ENCODE measurements at places on chromosomes 5 and 9.

DNA sequence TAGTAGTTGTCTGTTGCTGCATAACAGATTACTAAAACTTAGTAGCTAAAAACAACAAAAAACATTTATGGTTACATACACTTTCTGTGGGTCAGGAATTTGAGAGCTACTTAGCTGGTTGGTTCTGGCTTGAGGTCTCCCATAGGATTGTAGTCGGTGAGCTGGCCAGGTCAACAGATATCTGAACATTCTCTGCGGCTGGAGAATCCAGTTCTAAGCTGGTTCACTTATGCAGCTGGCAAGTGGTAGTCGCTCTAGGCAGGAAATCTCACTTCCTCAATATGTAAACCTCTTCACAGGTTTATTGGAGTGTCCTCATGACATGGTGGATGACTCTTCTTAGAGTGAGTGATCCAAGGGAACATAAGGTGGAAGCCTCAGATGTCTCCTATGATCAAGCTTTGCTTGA, 65.7 kb upstream of the TNFAIP8 start:
- no peak for DNase-seq

GRCh38 chr5:17147170-17147569, 70.3 kb upstream of the BASP1 start:
- DNase-seq = no peak

DNA sequence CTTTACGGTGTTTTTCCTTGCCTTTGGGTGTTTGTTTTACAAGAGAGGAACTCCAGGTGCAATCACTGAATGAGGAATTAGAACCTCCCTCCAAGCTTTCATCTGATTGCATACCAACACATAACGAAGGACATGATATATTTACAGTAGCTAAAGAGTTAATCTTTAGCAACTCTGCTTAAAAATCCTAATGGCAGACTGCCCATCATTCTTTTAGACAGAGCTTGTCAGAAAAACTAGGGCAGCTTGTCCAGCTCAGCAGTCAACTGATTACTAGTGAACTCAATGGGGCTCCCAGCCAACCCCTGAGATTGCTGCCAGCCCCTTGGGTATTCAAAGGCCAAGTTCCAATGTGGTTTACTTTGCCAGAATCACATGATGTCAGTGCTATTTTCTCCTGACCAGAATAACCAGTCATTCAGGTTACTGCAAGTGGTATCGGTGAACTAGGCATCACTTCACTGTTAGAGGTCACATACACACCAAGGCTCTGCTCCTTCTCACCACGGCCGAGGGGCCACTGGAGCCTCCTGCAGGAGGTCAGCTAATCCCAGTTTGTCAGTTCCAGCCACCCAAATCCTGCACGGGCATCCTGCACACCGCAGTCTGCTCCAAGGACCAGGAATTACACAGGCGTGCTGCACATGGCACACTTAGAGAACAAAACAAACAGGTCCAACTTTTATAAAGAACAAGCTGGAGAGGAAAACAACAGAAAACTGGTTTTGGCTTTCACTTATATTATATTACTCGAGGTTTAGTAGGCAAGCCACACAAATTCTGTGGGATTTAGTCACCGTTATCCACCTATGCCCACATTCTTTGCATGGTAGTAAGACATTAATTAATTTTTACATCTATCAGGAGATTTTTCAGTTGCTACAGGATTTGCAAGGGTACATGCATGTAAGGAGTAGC, 62.5 kb downstream of the NFIB start:
- DNase-seq = peak; percentile 92

DNA sequence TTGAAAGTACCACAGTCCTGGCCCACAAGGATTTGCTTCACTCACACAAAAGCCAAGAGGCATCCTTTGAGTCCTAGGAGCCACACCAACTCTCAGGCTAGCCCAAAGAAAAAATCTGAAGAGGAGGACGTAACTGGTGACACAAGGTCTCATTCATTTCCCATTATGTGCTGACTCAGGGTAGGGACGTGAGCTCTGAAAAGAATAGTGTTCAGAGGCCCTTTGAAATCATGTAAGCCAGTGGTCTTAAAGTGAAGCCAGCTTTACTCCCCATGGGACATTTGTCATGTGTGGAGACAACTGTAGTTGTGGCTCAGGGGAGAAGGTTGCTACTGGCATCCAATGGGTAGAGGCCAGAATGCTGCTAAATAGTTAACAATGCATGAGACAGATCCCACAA, 332.4 kb downstream of the KCTD16 start:
- no peak for DNase-seq

DNA sequence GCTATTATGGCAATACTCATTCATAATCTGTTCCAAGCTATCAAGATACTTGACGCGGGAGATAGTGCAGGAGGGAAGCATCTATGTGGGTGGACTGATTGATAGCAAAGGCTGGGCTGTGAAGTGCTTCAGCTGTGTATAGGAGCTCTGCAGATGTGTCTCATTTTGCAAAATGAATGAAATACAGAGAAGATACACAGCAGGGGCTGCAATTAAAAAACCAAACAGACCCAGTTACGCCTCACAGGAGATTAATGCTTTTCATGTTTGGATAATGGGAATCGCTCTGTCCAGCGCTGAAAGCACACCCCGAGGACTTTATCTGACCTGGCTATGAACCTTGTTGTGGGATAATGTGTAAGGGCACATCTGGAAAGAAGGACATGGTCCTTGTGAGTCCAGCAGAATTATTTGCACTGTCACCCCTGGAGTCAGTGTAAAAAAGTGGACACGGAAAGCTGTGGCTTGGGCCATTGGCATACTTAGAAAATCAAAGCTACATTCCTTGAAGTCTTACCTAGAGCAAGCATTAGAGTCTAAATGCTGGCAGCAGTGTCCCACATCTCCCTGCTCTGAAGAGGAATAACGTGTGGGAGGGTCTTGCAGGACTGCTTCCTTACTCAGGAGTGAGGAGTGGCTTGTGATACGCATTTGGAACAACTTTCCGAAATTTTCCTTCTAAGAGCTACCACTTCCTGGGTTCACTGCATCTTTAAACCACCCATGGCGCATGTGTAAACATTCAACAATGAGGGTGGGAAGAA, 2.6 kb downstream of the SH3RF2 start:
- DNase-seq = no peak

DNA sequence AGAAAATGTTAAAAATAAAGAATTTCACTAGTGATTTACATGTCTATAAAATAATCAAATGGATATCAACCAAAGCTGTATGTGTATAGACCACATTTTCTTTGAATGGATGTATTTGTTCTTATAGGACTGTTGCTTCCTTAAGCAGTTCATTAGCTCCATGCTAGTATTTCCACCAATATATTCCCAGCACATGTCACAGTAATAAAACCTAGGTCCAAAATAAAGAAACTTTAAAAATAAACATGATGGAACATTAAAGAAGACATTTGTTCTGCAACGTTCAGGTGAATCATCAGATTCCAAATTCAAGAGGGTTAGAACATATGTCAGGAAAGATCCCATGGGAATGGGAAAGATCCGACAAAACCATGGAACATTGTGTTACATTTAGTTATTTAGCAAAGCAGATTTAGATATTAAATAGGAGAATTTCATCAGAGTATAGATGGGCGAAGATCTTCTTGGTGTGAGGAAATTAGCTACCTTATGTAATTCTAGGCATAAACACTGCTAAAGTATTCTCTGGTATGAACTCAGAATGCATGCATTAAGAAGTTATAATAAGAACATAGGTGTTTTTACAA, 490.7 kb downstream of the CDH18 start:
- no peak for DNase-seq

- DNase-seq = peak; percentile 70
These were observed 165.6 kb downstream of the YTHDC2 start for GRCh38 chr5:113678924-113679575.

GRCh38 chr5:72408603-72409002, 88.4 kb downstream of the PTCD2 start:
- no peak for DNase-seq

GRCh38 chr5:159316519-159317383, 13.5 kb downstream of the IL12B start:
- DNase-seq = peak; percentile 55

- DNase-seq = no peak
These were observed 38.5 kb downstream of the FAM219A start for GRCh38 chr9:34419716-34420504.

- no peak for DNase-seq
These were observed 95.0 kb upstream of the EFNA5 start for GRCh38 chr5:107765805-107766063.

- DNase-seq = peak; percentile 18
These were observed 101.9 kb downstream of the PDE8B start for GRCh38 chr5:77312413-77312812.

GRCh38 chr5:168298949-168299348, 7.5 kb downstream of the WWC1 start:
- DNase-seq = no peak

GRCh38 chr9:134356496-134357470, 30.5 kb downstream of the RXRA start:
- peak; percentile 66 for DNase-seq

DNA sequence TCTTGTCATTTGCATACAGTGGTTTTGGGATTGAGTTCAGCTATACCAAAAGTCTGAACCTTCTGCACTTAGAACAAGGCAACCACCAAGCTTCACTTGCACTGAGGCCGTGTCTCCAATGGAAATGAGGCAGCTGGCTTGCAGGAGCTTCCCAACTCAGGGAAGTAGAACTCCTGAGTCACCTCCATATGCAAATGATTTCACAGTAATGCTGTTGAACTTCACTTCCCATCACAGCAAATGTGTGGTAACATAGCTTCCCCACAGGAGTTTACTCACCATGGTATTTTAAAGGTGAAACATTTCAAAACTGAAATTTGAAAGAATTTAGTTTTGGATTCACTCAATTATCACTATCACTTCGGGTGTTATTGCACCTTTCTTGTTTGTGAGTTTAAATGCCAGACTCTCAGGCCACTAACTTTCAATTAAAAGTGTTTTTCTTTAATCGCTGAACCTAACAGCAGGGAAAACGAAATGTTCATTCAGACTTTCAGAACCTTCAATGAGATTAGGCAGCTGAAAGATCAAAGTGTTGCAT, 9.0 kb downstream of the CD274 start:
- DNase-seq = no peak

DNA sequence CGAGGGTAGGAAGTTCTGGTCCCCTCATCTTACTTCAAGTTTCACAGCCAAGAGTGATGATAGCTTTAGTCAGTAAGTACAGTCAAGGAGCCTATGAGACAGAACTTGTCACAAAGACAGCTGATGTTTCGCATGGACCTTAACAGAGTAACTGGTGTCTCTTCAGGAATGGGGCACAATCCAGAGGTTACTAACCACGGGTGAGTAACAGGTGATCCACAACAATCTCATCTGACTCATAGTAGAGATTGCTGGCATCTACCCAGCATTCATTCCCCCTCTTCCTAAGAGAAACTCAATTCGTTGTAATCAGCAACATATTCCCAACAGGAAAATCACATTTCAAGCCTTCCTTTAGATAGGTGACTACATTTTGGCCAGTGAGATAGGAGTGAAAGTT, 126.7 kb downstream of the SNX18 start:
- DNase-seq = peak; percentile 90

DNA sequence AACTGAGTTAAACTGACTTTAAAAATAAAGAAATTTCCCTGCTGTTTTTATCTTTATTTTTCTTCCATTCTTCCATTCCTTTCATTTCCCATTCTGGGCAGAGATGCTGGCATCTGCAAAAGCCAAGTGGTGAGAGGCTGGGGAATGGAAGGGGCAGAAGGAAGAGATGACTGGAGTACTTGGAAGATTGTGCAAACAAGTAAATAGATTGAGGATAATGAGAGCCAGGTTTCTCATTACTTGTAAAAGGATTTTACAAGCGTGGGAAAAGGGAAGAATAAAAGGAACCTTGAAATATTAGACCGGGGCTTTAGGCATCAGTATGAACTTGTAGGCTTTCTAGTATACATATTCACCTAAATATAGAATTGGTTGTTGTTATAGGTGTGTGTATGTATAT, 341.2 kb downstream of the CAAP1 start:
- DNase-seq = no peak

DNA sequence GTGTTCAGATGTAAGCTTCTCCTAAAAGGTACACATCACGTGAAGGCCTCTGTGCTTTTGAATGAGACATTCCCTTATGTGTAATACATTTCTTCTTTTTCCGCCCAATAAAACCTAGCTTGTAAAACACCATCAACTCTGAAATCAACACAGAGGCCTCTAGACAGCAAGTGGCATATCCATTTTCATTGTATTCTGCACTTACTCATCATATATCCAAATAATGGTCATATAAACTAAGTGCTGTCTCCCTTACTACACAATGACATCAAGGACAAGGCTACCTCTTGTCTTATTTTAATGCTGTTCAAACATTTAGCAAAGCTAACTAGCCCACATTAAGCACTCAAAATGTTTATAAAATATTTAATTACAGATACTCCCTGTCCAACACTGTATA, 108.5 kb downstream of the ELAVL2 start:
- DNase-seq = peak; percentile 77

Data from PC-3 (cell line).